ENCODE measurements at places on chromosomes 16 and 17. TPM values are rescaled to one million over a fixed set of nuclear protein-coding genes. Genes with fewer than 3 reads are reported as not detected.

KCTD19 gene
- total RNA-seq: 1.1 TPM

MYH1 gene
- total RNA-seq: not detected

LGALS9 gene
- 2.1 TPM for total RNA-seq

ARL5C gene
- total RNA-seq: not detected

BRCA1 gene
- total RNA-seq: 62.4 TPM

- H3K36me3 ChIP-seq: peaks cover 23% of the 10 kb centered on the region
- no peaks in the 10 kb centered on the region for H3K27me3 ChIP-seq
- H3K4me3 ChIP-seq: no peak overlapping the region
- H3K27ac ChIP-seq: no peak overlapping the region
- DNase-seq: no peak
- peaks cover 5% of the 10 kb centered on the region for H3K4me1 ChIP-seq
Observed at GRCh38 chr16:342455-343213, 9.9 kb downstream of the AXIN1 start.

GRCh38 chr16:87964049-87964659 is 12.9 kb downstream of the BANP start:
- no peaks in the 10 kb centered on the region for H3K27me3 ChIP-seq
- H3K27ac ChIP-seq: peak overlapping the region; percentile 89
- H3K4me1 ChIP-seq: peaks cover 34% of the 10 kb centered on the region

DNA sequence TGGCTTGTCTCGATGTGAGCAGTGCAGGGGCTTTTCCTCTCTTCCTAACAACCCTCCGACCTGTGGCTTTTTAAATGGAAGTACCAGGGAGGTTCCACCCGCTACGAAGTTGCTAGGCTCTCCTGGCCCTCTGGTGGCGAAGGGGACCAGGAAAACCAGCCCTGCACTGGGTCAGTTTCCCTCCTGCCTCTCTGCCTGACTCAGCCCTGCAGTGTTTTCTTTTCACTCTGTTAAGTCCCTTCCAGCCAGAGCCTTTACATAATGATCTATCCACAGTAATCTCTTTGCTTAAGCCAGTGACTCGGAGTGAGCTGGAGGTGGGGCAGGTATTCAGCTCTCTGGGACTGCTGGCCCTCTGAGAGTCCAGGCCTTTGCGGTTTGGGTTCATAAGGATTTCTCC is 331.3 kb upstream of the EEF2KMT start:
- no peak overlapping the region for H3K4me3 ChIP-seq
- no peak overlapping the region for H3K27ac ChIP-seq
- no peaks in the 10 kb centered on the region for H3K36me3 ChIP-seq

- H3K36me3 ChIP-seq: no peaks in the 10 kb centered on the region
- H3K27me3 ChIP-seq: peaks cover 67% of the 10 kb centered on the region
- H3K4me1 ChIP-seq: peaks cover 39% of the 10 kb centered on the region
Observed at GRCh38 chr17:76586741-76587487, 1.3 kb upstream of the ST6GALNAC2 start.

- peak overlapping the region; percentile 64 for H3K4me3 ChIP-seq
- peaks cover 6% of the 10 kb centered on the region for H3K4me1 ChIP-seq
- H3K27me3 ChIP-seq: peaks cover 68% of the 10 kb centered on the region
- no peak for DNase-seq
- H3K36me3 ChIP-seq: peaks cover 7% of the 10 kb centered on the region
Observed at GRCh38 chr17:39209317-39210092, 9.4 kb downstream of the RPL19 start.

GRCh38 chr17:67588326-67588725 is 129.4 kb upstream of the NOL11 start:
- no peak for DNase-seq
- peaks cover 14% of the 10 kb centered on the region for H3K4me1 ChIP-seq
- H3K4me3 ChIP-seq: no peak overlapping the region

All from neural crest cell (in vitro differentiated cells).